Adrenal gland (tissue), 19 donors: ENCODE measurements at places on chromosomes 2 and 18.

DNA sequence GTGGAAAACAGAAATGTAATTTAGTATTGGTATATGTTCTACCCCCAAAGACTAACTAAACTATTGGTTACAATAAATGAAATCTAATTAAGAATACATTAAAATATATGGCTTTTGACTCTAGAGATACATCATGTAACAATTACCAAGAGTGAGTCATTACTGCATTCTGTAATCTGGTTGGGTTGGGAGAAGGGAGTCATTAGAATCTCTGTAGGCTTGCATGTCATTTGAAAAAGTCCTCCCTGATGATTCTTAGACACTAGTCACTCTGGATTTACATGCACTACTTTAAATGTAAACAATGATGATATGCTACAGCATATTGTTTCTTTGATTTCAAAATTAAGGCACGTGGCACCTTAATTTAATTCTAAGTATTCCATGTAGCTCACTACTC, 293.4 kb upstream of the CHST9 start:
- no peak for DNase-seq

- no peak for DNase-seq
Measured at GRCh38 chr18:9619545-9619944, 5.2 kb upstream of the PPP4R1 start.

- DNase-seq = no peak
Measured at GRCh38 chr2:60796573-60797509, 40.8 kb downstream of the PAPOLG start.

- no peak for DNase-seq
Measured at GRCh38 chr2:159441182-159441581, 154.7 kb upstream of the WDSUB1 start.

GRCh38 chr2:234300391-234300925, 196.4 kb downstream of the ARL4C start:
- DNase-seq = peak; percentile 29

DNA sequence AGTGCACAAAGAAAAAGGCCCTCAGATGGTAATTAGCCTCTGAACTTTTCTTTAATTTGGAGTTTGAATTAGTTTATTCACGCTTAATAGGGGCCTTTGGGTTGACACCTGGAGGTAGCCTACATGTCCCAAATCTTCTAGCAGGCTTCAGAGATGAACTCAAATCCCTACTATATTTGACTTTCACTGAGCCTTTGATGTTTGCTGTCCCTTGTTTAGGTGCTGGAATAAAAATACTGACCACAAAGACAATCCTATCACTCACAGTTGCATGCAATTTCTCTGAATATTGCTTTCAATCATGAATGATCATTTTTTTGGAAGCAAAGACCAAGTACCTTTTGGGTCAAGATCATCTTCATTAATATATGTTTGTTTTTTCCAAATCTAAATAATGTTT, 564.0 kb upstream of the FANCL start:
- DNase-seq = no peak

GRCh38 chr2:45896311-45896710, 244.8 kb downstream of the PRKCE start:
- no peak for DNase-seq

GRCh38 chr2:62884514-62884913, 166.1 kb upstream of the OTX1 start:
- DNase-seq = no peak

- peak; percentile 21 for DNase-seq
Measured at GRCh38 chr2:175003875-175004729, 1.1 kb downstream of the CHN1 start.

DNA sequence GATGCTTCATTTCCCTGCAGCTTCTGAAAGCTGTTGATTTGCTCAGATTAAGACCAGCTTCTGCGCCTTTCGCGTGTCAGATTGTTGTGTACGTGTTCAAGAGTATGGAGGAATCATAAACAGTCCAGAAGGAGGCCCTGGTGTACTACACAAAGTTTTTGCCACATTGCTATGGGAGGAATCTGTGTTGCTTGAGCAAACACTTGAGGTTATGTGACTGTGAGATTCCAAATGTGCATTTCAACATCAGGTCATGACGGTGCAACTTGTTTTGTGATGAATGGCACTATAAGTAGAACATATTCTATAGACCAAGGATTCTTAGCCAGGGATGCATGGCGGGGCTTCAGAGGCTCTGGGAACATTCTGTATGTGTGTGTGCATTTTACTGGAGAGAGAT, 35.0 kb downstream of the SRSF7 start:
- peak; percentile 5 for DNase-seq

DNA sequence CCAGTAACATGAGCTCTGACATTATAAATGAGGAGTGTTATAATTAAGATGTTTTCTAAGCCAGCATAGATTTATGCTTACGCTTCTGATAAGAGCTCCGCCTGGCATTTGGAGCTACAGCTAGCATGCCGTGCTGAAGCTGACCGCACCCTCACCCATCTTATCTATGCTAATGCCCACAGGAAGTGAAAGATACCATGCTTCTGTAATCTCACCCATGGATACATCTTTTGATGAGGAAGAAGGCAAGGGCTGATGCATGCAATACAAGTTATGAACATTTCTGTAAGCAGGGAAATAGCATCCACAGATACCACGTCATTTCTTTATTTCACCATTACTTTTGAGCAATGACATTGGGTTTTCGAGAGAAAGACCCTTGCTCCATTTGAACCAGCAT, 82.3 kb downstream of the ARL4C start:
- no peak for DNase-seq

DNA sequence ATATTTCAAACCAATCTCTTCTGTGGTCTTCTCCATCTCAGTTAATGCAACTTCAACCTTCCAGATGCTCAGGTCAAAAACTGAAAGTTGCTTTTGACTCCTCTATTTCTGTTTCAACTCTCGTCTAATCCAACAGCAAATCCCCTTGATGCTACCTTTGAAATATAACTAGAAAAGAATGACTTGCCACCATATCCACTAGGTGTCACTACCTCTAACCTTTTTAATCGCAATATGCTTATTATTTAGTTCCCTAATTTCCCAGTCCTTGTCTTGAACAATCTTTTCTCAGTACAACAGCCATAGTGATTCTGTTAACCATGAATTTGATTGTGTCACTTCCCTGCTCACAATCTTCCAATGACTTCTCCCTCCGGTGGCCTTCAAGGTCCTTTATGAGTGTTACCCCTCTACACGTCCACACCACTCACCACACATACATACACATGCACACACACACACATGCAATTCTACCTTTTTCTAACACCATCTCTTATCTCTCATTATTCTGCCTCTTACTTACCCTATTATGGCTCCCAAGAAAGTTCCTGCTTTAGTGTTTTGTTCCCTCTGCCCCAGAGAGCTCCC, 245.5 kb upstream of the KCNJ3 start:
- DNase-seq = no peak

DNA sequence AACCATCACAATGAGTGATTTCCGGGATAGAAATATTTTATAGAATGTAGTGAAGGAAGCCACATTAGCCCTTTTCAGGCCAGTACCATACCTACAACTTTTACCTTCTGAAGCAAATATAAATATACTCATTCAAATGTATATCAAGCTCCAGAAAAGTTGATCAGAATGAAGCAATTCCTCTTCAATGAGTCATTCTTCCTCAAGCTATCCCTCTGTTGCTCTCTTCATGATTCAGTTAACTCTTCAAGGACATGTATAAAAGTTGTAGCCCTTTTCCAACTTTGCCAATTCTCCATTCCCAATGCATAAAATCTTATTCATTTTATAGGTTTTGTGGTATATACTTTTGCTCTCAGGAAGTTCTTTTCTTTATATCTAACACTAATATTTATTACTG, 242.1 kb upstream of the RGPD4 start:
- no peak for DNase-seq

GRCh38 chr2:33033606-33034081, 86.9 kb downstream of the LTBP1 start:
- no peak for DNase-seq

GRCh38 chr2:150860301-150860700, 372.8 kb upstream of the RND3 start:
- DNase-seq = no peak
